ENCODE measurements at places on chromosomes 3 and 15.

DNA sequence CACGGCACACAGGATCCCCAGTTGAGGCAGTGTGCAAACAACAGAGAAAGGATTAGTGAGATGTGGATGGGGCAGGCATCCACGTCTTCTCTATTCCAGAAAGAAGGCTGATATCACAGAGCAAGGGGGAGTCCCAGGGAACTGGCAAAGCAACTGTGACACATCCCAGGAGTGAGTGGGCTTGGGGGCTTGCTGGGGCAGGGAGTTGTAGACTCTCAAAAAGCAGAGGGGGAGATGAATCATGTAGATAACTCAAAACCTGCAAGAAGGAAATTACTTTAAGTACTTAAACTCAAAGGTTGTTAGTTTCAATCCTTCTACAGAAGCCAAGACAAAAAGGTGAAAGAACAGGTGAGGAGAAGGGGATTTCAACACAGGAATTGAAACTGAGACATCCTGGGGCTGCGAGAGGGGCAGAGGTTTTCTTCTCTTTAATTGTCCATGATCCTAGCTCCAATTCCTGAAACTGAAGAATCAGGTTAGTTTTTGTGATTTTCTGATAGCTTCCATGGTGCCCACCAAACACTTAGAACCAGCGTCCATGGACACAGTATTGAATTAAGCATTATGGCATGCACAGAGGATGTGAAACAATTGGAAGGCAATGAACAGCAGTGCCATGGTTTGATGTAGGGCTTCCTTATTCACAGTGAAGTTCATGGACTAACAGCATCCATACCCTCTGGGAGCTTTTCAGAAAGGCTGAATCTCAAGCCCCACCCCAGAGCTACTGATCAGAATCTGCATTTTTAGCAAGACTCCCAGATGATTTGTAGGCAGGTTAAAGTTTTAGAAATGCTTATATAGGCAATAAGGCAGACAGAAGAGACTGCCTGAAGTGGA lies 52.0 kb downstream of the CCR3 start:
- no peak for DNase-seq

DNA sequence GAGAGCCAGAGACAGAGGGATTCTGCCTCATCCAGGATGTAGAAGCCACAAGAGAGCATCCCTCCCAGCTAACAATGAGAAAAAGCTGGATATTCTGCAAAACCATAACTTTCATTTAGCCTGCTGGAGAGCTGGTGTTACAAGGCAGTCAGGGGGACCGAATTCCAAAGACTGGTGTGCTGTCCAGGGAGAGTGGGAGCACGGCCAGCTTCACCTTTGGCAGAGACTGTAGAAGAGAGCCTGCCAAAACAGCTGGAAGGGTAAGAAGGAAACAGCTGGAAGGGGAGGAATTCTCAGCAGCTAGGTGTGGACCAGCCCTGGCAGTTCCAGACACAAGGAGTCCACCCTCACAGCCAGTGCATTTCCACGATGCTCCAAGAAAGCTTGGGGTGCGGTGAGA lies 109.9 kb upstream of the LINGO1 start:
- DNase-seq, result no peak

DNA sequence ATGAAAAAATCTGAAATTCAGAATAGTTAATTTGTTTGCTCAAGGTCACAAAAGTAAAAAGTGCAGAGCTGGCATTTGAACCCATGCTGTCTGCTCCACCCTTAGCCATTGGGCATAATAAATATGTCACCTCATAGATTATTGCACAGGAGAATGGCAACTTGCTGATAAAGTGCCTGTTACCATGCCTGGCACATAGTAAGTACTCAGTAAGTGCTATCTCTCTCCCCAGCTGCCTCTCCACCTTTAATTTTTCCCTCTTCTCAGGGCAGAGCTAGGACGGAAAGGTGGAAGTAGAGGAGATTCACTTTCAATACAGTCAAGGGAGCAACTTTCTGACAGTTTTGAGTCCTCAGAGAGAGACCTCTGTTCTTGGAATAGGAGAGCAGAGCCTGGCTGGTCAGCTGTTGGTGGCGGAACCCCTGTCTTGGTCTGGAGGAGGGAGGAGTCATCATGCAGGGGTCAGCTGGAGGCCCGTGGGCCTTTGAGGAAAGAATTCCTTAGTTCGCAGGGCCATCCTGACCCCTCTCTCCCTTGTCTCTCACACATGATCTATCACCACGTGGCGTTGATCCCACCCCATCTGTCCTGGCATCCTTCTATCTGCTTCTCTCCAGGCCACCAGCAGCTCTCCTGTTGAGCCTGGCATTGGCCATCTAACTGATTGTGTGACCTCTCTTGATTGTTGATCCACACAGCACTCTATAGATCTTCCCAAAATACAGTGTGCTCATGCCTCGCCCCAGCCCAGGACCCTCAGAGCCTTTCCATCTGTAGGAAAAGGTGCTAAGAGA lies 149.3 kb downstream of the RPLP1 start:
- DNase-seq, result no peak

DNA sequence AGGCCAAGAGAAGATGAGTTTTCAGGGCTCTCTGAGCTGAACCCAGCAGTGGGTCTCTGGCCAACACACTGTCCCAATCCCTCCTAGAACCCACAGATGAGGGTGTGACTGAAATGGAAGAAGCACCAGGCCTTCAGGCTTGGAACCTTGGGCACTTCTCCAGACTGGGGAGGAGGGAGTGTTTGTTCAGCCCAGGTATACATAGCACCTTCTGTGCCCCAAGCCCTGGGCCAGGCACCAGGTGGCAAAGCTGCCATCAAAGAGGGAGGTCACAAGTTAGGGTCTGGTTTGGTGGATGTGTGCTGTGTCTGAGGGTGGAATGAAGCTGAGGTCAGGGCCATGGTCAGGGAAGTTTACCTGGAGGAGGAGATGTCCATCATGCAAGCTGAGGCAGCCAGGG lies 15.8 kb upstream of the RHO start:
- no peak for DNase-seq

GRCh38 chr3:153442386-153442785 lies 280.4 kb downstream of the RAP2B start:
- DNase-seq, result no peak

- no peak for DNase-seq
Measured at GRCh38 chr15:85582131-85583079, 202.0 kb downstream of the AKAP13 start.

GRCh38 chr3:176737480-176738110 lies 459.7 kb downstream of the TBL1XR1 start:
- DNase-seq, result no peak

DNA sequence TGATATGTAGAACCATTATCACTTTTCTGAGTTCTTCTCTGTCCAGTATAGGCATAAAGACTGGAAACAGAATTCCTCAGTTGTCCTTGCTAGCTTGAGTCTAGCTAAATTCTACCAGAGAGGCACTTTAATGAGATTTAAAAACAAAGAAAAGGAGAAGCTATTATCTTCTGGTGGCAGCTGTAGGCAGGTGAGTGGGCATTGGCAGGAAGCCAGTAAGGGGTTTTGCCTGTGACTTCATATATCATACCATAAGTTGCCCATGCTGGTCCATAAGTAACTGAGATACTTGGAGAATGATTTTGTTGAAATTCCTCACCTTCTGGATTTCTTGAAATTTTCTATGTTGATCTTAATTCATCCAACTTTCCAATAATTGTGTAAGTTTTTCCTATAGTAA lies 402.3 kb upstream of the TGFBR2 start:
- DNase-seq, result no peak

GRCh38 chr3:189812806-189813465 lies 181.7 kb downstream of the TP63 start:
- DNase-seq, result no peak

DNA sequence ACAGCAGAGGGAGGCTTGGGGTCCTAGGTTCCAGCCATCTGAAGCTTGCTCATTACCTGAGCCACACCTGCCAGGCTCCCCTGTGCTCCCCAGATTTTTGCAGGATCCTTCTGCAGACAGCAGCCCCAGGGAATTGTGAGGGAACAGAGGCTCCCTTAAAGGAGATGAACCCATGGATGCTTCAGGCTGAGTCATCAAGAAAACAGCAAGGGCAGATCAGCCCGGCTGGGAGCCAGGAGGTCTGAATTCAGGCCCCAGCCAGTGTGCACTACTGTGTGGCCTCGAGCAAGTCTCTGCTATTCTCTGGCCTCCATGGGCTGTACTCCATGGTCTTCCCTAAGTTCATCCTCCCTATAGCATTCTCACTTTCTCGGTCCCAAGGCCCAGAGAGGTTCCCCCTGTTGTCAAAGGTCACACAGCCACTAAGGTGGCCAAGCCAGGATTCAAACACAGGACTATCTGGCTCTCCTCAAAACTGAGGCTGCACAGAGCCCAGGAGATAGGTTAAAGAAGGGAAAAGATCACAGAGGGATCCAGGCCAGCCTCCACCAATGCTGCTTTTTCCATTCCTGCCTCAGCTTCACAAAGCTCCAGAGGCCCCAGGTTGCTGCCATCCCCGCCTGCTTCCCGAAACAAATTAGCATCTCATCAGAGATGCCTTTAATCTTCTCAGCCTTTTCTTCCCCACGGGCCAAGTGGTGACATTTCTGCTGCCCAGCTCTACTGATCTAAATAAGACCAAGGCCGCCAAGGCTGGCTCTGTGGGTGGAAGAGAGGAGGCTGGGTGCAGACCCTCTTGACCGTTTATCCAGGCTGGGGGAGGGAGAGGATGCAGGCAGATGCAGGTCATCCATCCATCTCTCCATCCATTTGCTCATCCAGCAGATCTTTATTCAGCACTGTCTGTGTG lies 21.2 kb upstream of the GRIP2 start:
- no peak for DNase-seq

- DNase-seq, result no peak
Measured at GRCh38 chr3:55868347-55868746, 381.2 kb upstream of the WNT5A start.

- no peak for DNase-seq
Measured at GRCh38 chr3:162865466-162865865, 1368.9 kb downstream of the OTOL1 start.

GRCh38 chr3:172288651-172289050 lies 159.6 kb downstream of the GHSR start:
- no peak for DNase-seq

GRCh38 chr15:76006136-76006778 lies 6.0 kb downstream of the NRG4 start:
- no peak for DNase-seq

GRCh38 chr15:39820050-39820602 lies 37.5 kb upstream of the FSIP1 start:
- no peak for DNase-seq

GRCh38 chr3:29871087-29871486 lies 590.2 kb downstream of the RBMS3 start:
- no peak for DNase-seq

DNA sequence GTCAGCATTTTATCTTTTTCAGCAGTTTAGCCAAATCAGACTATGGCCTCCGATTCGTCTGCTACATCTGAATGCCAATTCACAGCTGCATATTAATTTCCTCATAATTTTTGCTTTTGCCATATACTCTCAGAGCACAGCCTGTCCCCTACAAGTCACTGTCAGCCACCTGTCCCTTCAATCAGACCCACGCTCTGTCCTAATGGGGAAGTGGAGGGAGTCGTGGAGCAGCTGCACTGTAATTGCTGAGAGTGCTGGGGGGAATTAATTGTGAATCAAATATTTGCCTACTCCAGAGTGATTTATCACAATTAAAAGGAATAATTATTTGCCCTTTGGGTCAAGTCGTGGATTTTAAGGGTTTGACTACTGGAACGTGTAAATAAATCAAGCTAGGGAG lies 75.5 kb downstream of the EBLN2 start:
- DNase-seq, result no peak

GRCh38 chr3:190455828-190456227 lies 6.1 kb upstream of the TMEM207 start:
- DNase-seq, result no peak

DNA sequence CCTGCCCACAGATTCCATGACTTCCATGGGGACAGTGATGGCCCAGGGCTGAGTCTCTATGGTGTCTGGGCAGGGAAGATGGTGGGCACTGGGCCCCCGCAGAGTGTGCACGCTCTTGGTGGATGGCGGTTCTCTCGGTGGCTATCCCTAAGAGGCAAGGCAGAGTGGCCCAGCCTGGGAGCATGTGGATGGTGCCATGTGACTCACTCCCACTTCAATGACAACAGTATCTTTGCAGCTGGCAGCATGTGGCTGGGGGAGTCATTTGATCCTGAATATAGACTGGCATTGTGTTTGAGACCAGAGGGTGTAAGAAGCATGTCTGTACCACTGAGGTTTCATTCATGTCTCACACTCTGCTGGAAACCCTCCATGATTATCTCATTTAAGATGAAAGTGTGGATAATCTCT lies 101.2 kb downstream of the CORO2B start:
- DNase-seq, result no peak

DNA sequence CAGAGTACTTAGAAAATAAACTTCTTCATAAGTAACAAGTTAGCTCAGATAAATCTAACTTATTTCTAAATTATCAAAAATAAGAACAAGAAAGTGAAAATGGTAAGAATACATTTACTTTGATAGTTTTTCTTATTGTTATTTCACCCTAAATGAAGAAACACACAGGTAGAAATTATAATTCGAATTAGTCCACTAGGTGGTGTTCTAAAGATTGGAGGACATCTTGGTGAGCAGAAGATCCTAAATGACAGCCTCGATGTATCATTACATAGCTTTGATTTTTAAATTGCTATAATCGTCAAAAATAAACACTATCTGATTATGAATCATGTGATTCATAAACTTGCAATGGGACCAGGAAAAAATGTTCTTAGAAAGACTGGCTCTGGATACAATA lies 280.8 kb upstream of the UBE2E2 start:
- no peak for DNase-seq

GRCh38 chr15:36612063-36612788 lies 32.8 kb downstream of the CDIN1 start:
- no peak for DNase-seq

GRCh38 chr15:83398626-83399025 lies 48.5 kb upstream of the SH3GL3 start:
- DNase-seq, result no peak

GRCh38 chr3:25418596-25418995 lies 9.5 kb upstream of the RARB start:
- DNase-seq, result no peak

DNA sequence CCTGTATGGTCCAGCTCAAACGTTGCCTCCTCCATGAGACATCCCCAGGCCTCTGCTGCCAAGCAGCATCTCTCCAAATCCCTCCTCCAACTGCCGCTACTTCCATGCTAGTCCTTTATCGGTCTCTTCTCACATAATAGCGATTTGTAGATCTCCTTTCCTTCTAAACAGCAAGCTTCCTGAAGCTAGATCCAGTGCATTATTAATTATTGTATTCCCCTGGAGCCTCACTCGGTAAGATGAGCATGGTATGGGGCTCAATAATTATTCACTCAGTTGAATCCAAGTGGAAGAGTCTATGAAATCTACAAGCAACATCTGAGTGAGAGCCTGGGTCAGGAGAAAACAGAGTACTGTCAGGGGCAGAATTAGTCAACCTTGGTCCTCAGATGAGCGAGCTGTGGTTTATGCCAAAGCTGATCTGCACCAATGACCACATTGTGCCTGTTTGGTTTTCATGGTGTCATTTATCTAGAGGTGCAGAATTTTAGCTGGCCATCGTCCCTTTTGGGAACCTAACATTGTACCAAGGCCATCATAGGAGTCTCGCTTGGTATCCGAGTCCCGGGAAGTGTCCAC lies 93.8 kb upstream of the UBE2E1 start:
- no peak for DNase-seq

GRCh38 chr15:96406291-96406690 lies 75.8 kb downstream of the NR2F2 start:
- DNase-seq, result no peak

All from SHP77 treated with DMSO at 0.1 percent for 48 hours (cell line).